Activated CD8-positive, alpha-beta memory T cell treated with anti-CD3 and anti-CD28 coated beads, Interleukin-2, amount 10 ng/mL, durations not matched to agents 7 days and 5 days (primary cell): ENCODE measurements at places on chromosomes 1 and 21.

DNA sequence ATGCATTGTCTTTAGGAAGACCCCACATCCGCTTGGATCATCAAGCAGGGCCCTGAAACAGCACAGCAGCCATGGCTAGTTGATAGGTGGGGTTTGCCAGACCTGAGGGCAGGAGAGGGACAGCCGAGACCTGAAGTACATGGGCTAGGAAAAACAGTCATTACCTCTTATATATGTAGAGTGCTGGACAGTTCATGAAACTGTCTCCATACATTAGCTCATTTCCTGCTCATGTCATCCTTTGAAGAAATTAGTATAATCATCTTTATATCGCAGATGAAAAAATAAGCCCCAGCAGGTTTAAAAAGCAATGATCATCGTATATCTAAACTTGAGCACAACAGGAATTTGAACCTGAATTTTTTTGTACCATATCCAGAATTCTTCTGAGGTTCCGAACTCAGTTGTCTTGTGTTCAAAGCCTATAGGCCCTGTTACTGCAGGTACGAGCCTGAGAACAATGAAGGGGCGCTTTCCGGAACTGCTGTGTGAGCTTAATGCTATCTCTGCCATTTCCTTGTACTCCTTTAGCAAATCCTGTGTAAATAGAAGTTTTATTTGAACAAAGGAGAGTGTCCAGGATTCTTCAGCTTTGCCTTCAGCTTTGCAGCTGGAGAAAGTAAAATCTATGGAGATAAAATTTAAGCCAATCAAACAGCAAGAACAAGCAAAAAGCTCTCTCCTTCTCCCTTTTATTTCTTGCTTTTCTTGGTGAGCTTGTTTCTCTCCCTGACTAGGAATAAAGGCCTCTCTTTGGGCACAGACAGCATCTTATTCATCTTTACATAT is 32.4 kb upstream of the DUSP10 start:
- DNase-seq = no peak

DNA sequence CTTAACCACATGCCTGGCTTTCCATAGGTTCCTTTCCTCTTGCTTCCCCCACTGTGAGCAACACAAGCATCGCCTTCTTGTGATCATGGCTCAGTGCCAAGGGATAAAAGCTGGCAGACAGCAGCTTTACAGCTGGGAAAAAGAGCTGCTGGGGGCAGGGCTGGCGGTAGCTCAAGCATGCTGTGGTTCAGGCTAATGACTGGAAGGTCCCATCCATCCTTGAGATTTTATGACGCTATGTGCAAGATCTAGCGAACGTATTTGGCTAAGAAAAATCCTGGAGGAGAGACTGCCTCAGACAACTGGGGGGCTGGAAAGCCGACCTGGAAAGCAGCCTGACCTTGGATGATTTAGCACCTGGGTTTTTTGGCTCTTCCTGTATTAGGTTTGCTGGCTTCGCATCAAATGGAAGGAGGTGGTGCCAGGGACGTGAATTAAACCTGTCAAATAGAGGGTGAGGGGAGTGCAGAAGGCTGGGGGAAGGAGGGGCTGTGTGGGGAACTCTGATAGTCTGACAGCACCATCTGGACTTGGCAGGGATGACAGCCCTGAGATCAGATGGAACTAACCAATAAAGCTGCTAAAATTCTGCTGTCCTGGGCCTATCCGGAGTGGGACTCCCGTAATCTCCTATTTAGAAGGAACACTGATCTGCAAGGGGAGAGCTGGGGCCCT is 34.8 kb downstream of the ZMYND12 start:
- no peak for DNase-seq

GRCh38 chr1:245416781-245417180 is 262.0 kb downstream of the KIF26B start:
- DNase-seq = no peak

- no peak for DNase-seq
Measured at GRCh38 chr1:38781872-38782617, 77.5 kb downstream of the RRAGC start.

DNA sequence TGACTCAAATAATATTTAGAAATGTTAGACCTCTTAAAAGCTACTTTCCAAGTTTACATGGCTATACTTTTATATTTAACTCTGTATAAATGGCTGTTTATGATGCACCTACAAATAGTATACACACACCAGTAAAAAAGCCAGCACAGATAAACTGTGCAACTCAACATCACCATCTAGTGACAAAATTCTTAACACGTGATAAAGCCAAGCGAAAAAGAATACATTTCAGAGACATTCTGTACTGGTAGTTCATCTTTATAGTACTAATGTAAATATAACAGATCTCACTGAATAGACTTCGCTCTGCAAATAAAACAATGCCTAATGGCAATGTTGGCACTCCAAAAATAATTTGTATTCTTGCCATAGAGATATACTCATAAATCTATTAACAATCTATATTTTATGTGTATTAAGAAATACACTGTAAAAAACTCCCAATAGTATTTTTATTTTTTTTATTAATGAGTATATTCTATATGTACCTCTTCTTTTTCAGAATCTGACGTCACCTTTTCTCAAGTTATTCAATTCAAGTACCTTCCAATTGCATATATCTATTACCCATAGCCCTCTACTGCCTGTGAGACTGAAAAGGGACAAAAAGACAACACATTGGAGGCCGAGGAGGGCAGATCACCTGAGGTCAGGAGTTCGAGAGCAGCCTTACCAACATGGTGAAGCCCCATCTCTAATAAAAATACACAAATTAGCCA is 100.2 kb downstream of the DPYD start:
- no peak for DNase-seq

DNA sequence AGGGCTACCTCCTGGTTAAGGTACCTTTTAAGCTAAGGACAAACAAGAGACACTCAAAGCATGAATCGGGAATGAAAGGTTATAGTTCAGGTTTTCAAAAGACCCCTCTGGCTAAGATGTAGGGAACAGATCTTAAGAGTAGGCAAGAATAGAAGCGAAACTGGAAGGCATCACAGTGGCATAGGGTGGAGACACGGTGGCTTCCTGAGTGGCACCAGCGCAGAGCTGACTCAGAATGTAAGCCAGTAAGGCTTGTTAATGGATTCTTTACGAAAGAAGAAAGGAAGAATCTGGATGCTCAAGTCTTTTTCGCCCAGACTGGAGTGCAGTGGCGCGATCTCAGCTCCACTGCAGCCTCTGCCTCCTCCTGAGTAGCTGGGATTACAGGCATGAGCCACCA is 21.2 kb downstream of the PADI6 start:
- DNase-seq = no peak

DNA sequence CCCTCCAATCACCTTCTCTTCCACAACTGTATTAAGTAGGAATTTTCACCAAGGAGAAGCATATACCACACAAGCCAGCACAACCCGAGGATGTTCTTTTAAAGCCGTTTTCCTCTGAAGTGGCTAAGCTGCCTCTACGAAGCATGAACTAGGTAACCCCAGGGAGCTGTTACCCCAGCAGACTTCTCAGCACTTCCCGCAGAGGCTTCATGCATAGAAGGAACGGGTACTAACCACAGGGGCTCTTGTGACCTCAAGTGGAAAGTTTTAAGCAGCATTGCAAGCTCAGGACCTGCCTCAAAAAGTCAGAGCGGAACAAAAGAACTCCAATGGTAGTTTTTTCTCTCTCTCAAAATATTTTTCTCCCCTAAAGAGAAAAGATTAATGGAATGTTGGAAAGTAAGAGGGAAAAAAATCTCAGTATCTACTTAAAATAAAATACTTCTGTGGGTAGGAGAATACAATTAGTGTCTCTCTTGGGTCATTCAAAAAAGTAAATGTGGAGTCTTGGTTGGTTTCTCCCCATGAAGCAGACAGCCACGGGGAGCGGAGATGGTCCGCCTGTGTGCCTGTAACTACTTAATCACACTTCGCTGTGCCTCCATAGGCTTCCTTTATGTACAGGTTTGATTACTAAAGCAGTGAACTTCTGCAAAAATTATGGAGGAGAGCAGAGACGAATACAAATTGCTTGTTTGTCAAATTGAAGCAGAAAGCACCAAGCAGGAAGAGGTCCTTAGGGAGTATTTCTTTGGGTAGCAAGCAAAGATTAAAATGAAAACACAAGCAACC is 40.9 kb downstream of the STX6 start:
- DNase-seq = peak; percentile 75

DNA sequence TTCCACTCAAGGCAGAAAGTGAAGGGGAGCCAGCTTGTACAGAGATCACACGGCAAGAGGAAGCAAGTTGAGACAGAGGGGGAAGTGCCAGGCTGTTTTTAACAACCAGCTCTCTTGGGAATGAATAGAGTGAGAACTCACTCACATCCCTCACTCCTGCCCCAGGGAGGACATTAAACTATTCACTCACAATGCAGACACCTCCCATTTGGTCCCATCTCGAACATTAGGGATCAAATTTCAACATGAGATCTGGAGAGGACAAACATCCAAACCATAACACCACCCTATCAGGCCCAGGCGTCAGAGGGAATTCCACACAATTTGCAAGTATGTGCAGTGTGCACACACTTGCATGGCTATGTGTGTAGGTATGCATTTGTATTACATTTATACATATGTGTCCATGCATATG is 62.7 kb downstream of the DMAP1 start:
- DNase-seq = no peak
